ENCODE measurements at places on chromosomes 5 and 9.

DNA sequence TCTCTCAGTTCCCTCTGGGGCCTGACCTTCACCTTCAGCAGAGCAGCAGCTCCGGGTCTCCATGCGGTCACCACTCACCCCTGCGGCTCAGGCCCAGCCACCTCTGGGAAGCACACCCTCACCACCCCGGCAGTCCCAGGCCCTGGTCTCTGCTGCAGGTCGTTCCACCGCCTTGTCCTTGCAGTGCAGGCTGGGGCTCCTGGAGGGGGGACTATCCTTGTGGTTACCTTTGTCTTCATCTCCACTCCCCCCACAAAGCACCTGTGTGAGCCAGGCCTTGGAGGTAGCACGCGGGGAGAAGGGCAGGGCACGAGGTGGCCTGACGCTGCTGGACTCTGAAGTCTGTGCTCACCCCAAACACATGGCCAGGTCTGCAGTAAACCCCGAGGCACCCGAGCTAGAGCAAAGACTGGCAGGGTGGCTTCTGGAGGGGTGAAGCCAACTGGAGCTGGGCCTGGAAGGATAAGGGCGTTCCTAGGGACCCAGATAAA, 33.2 kb upstream of the RXRA start:
- DNase-seq = no peak

GRCh38 chr5:142304013-142304701, 20.7 kb downstream of the SPRY4 start:
- DNase-seq = no peak

GRCh38 chr5:20369518-20369885, 381.5 kb upstream of the CDH18 start:
- DNase-seq = no peak

GRCh38 chr9:121725008-121725775, 73.8 kb downstream of the DAB2IP start:
- no peak for DNase-seq

- no peak for DNase-seq
Observed at GRCh38 chr9:18447541-18447940, 26.4 kb upstream of the ADAMTSL1 start.

- no peak for DNase-seq
Observed at GRCh38 chr9:23603311-23603710, 222.7 kb downstream of the ELAVL2 start.

DNA sequence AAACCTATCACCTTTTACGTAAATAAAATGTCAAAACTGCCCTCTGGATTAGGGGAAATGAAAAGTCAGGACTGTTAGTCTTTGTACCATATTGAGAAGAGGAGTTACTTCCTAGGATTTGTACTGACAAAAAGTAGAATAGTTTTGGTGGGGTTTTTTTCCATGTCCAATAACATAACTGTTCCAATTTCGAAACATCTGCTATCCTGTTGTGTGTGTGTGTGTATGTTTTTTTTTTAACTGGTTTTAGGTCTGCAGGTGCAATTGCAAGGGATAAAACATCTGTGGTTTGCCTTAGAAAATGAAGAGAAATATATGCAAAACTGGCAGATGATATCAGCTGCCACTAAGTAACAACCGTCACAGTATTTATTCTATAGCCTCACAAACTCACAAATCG, 506.8 kb downstream of the NFIB start:
- no peak for DNase-seq

DNA sequence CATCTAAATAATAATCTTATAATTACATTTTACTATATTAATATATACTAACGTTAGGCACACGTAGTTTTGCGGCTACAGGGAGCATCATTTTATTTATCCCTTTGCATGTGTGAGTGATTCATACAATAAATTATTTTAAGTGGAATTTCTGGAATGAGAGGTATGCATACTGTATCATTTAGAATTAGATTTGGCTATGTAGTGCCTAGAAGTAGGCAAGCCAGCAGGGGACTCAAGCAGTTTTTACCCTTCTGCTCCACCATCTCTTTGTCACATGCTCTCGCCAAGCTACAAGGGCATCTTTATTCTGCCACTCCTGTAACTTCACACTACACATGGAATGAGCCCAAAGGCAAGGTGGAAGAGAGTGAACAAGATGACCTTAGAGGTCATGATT, 60.8 kb downstream of the MEGF10 start:
- DNase-seq = no peak

DNA sequence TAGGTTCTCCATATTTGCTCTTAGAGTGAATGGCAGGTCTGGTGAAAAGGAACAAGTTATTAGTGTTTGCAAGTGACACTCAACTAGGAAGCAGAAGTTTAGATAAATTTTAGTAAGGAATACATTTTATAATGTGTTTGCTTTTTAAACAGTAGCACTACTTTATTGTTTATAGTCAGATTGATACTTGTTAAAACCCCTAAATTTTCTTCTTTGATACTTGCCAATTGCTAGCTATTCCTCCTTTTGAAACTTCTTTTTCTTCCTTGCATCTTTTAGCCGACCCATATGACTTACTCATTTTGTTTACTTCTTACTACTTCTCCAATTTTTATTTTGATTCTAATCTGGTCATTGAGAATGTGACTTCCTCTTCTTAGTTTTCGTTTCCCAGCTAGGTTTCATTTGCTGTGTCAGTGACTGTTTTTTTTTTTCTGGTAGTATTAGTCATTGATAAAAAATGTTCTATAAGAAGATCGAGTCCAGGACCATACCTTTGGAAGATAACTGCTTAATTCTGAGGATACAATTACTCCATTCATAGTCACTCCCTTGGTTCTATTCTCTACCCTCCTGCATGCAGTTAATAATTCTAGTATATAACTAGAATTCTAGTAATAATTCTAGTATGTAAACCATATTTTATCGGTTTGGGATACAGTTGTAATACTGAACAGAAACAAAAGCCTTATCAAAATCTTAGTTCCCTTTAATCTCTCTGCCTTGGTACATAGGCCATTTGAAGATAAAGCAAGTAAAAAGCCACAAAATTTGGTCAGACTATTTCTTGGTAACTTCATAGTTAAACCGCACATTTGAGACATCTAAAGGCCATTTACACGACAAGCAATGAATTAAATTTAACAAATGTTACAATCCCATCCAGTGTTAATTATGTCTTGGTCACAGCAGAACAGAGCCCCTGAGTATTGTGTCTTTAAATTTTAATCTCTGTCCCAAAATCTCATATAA, 2.8 kb upstream of the RICTOR start:
- no peak for DNase-seq

GRCh38 chr9:123806829-123807228, 123.1 kb downstream of the DENND1A start:
- no peak for DNase-seq

DNA sequence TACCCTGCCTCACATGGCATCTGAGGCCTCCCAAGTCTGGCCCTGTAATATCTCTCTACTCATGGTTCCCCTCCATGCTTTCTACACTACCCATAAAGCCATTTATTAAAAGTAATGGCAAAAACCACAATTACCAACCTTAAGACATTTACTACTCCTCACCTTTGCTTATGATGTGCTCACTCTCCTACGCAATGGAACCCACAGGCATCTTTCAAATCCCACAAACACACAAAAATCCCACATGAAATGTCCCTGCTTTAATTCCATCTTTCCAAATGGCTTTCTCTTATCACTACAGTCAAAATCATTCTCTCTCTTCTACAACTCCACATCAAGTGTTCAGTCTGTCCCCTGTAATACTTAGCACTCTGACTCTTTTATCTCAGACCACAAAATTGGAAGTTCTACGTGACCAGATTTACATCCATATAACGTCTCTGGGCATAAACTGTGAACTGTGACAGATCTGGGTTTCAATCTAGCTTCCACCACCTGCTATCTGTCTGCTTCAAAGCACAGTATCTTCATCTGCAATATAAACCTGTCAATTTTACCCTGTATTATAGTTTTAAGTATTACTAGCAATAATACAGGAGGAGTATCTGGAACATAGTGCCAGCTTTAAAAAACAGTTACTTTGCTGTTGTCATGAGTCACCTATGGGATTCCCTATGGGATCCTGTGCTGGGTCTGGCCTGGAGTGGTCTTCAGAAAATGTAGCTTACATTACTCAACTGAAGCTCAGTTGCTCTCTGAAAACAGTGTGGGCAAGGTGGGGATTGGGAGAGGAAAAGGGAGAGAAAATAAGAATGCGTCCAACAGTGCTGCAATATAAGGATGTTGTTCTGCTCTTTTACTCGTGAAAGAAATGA, 137.1 kb upstream of the TRIM32 start:
- no peak for DNase-seq

GRCh38 chr5:68441309-68442073, 225.9 kb downstream of the PIK3R1 start:
- DNase-seq = no peak

DNA sequence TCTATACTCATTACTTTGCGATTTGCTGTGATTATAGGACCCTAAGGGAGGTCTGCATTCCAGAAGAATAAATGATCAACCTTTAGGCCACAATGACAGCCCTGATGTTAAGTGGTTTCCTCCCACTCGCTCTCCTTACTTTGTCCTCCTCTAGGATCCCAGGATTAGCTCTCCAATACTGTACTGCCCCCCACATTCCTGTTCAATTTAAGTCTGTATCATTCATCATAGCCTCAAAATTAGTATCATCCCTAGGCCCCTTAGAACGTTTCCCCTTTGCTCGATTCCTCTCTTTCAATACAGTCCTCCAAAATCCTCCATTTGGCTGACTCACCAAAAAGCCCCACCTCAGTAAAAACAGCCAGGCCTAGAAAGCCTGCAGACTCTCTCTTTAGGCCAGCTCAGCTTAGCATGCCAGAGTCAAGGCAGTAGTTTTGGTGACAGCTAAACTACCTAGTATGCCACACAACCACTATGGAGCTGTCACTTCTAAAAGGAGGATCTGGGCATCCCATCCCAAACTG, 24.4 kb downstream of the RNF145 start:
- DNase-seq = no peak

GRCh38 chr5:173643964-173644363, 27.5 kb upstream of the BOD1 start:
- no peak for DNase-seq

- no peak for DNase-seq
Observed at GRCh38 chr9:122929796-122930354, 1.4 kb downstream of the ZBTB26 start.

GRCh38 chr5:32047056-32047455, 127.1 kb downstream of the GOLPH3 start:
- no peak for DNase-seq

DNA sequence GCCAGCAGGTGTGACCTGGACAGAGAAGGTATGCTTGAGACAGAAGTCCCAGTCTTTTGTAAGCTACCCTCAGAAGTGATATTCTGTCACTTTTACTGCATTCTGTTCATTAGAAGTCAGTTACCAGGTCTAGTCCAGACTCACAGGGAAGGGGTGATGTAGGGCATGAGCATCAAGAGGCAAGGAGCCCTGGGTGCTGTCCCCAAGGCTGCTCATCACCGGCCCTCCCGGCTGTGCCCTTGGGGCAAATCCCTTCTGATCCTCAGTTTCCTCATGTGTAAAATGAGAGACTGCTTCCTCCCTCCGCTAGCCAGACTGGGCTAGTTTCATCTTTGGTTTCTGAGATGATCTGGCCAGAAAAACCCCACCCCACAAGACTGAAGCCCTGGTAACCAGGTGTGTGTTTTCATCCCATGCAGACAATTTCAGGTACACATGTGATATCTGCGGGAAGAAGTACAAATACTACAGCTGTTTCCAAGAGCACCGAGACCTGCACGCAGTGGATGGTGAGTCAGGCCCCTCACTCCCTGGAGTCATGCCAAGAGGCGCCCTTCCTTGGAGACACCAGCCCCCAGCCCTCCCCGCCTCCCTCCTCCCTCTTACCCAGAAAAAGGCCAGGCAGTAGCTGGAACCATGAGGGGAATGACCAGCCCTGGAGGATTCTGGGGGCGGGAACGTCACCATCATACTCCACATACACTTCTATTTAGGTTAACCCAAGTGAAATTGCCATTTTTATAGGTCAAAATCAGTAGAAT, 71.0 kb downstream of the AMBP start:
- DNase-seq = no peak

- no peak for DNase-seq
Observed at GRCh38 chr5:107401470-107402122, 269.1 kb downstream of the EFNA5 start.

DNA sequence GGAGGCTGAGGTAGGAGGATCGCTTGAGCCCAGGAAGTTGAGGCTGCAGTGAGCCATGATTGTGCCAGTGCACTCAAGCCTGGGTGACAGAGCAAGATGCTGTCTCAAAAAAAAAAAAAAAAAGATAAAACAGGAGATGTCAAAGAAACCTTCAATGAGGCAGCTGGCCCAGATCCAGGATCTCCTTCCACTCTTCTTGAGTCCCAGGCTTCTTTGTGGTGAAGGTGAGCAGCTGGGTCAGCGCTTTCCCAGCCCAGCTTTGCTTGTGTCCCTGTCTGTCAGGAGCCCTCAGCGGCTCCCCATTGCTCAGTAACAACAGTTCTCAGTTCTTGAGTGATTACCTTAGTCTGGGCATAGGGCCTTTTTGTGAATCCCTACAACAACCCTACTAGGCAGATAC, 69.4 kb upstream of the PSD2 start:
- DNase-seq = no peak

GRCh38 chr5:5437227-5438172, 15.0 kb downstream of the ICE1 start:
- no peak for DNase-seq

- DNase-seq = no peak
Observed at GRCh38 chr5:151781201-151781600, 9.4 kb downstream of the G3BP1 start.

All from esophagus squamous epithelium (tissue), 5 donors.